Stimulated activated CD4-positive, alpha-beta T cell treated with anti-CD3 and anti-CD28 coated beads, Interleukin-12 subunit alpha, Interleukin-12 subunit beta, amount 100 ng/mL, for 48 hours (primary cell): ENCODE measurements at places on chromosomes 1 and 21.

GRCh38 chr21:14321042-14321441 lies 61.9 kb downstream of the HSPA13 start:
- DNase-seq, result no peak

GRCh38 chr1:19009126-19009881 lies 52.8 kb upstream of the IFFO2 start:
- no peak for DNase-seq

DNA sequence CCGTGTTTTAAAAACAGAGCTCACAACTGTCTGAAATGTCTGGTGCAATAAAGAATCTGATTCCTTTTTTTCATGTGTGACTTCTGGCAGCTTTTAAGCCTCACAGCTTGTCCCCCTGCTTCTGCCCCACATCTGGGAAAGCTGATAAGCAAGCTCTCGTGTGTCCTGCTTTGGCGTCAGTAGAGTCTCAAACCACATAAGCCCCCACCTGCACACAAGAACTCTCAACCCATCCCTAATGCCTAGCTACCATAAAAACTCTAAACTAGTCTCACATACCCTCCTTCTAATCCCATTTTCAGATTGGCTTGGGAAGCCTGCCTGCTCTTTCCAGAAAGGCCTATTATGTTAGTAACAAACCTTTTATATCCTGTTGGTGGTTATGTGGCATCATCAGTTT lies 94.6 kb upstream of the DAB1 start:
- DNase-seq, result no peak

DNA sequence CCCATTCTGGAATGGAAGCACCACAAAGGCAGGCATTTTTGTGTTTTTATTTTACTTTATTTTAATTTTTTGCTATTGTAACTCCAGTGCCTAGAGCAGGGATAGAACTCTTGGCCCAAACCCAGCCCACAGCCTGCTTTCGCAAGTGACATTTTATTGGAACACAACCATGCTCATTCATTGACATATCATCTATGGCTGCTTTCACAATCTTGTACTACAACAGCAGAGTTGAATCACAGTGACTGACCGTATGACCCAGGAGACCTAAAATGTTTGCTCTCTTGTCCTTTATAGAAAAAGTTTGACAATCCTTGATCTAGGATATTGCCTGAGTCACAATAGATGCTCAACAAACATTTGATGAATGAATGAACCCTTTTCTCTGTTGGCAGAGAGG lies 83.9 kb upstream of the ATP1A1 start:
- DNase-seq, result no peak

DNA sequence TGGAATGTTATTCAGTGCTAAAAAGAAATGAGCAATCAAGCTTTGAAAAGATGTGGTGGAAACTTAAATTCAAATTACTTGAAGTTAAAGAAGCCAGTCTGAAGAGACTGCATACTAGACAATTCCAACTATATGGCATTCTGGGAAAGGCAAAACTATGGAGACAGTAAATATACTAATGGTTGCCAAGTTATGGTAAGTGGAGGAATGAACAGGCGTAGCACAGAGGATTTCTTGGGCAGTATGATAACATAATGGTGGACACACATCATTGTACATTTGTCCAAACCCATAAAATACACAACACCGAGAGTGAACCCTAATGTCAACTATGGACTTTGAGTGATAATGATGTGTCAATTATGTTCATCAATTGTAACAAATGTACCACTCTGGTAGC lies 21.1 kb upstream of the SELP start:
- DNase-seq, result no peak

- no peak for DNase-seq
These were observed 50.0 kb downstream of the KIAA0319L start for GRCh38 chr1:35506960-35507912.

DNA sequence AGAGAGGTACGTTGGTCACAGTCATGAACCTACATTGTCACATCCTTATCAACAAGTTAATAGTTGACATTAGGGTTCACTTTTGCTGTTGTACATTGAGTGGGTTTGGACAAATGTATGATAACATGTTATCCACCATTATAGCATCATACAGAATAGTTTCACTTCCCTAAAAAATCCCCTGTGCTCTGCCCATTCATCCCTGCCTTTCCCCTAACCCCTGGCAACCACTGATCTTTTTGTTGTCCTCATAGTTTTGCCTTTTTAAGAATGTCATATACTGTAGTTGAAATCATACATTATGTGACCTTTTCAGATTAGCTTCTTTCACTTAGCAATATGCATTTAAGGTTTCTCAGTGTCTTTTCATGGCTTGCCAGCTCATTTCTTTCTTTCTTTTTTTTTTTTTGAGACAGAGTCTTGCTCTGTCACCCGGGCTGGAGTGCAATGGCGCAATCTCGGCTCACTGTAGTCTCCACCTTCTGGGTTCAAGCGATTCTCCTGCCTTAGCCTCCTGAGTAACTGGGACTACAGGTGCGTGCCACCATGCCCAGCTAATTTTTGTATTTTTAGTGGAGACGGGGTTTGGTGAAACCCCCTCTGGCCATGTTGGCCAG lies 50.6 kb downstream of the UCK2 start:
- DNase-seq, result no peak

DNA sequence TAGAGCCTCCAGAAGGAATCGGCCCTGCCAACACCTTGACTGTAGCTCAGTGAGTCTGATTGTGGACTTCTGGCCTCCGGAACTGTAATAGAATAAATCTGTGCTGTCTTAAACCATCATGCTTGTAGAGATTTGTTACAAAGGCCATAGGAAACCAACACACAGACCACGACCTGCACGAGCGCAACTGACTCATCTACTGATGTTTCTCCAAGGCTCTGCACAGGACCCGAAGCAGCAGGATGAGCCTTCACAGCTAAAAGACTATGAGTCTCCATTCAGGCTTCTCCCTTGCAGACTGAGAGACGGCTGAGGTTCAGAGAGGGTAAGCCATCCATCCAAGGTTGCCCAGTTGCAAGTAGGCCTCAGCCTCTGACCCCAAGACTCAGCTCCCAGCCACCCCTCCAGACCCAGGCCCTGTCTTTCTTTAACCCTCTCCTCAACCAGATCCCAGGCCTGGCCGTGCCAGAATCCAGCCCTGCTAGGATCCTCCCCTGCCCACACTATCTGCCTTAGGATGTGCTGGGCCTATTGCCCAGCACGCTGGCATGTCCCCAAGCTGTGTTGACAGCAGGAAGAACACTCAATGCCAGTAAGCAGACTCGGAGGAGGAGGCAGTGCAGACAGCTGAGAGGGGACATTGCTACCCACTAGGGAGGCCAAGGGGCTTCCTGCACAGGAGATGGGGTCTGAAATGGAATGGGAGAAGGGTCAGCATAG lies 109.0 kb downstream of the HMGB4 start:
- no peak for DNase-seq

DNA sequence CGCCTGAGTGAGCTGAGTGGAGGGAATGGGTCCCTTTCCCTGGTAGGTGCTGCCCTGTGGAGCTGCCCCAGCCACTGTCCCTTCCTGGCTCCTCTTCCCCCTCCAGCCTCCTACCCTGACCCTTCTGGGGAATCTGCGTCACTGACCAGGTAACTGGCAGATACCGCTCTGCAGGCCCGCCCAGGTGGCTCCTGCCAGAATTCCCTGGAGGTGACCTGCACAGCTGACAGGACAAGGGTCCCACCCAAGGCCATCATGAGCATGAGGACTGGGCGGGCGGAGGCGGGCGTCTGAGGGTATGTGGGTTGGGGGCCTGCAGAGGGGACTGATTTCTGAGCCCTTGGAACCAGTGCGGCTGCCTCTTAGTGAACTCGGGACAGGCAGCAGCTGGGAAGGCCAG lies 32.5 kb downstream of the DHRS3 start:
- DNase-seq, result no peak

- no peak for DNase-seq
These were observed 682.4 kb upstream of the ADGRL4 start for GRCh38 chr1:79688932-79689331.

DNA sequence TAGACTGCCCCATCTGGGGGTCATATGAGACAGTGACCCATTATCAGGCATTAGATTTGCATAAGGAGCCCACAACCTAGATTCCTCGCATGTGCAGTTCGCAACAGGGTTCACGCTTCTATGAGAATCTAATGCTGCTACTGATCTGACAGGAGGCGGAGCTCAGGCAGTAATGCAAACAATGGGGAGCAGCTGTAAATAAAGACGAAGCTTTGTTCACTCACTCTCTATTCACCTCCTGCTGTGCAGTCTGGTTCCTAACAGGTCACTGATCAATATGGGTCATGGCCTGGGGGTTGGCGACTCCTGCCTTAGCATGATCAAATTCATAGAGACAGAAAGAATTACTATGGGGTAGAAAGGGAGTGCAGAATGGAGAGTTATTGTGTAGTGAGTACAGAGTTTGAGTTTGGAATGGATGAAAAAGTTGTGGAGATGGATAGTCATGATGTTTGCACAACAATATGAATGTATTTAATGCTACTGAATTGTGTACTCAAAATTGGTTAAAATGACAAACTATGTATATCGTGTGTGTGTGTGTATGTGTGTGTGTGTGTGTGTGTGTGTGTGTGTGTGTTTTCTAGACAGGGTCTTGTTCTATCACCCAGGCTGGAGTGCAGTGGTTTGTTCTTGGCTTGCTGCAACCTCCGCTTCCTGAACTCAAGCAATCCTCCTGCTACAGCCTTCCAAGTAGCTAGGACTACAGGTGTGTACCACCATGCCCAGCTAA lies 42.2 kb downstream of the BTF3L4 start:
- no peak for DNase-seq

DNA sequence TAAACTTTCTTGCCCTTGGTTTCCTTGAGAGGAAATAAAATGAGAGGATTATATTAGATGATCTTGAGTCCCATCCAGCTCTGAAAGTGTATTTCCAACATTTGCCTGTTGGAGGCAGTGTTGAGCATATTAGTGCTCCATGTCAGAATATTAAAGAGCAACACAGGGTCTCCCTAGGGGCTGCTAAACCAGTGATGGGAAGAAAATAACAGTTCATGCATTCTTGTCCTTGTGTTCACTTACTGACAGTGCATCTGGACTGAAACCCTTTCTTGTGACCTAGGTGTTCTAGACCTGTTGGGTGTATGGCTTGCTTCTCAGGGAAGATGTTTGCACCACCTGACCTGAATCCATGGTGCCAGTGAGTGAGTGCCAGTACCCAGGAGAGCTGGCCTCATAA lies 124.7 kb upstream of the KIAA0040 start:
- peak; percentile 42 for DNase-seq

DNA sequence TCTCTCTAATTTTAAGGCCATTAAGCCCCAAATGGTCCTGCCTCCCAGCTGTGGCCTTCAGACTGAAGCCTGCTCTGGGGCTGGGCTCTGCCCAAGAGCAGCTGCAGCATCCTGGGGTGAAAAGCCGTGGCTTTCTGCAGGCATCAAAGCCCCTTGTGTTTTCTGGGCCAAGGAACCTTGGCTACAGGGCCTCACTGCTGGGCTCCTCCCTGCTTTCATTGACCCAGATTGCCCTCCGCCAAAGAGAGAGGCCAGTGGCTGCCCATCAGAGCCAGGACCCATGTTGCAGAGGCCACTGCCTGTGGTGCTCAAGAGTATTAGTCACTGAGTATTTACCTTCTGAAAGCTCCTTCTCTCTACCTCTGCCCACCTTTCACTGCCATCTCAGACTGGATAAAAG lies 1.6 kb downstream of the ZNF648 start:
- DNase-seq, result no peak

- DNase-seq, result no peak
These were observed 170.2 kb downstream of the PLPP3 start for GRCh38 chr1:56409112-56409691.
